ENCODE measurements at places on chromosomes 5 and 9.

- peaks cover 3% of the 10 kb centered on the region for H3K27me3 ChIP-seq
- no peak for DNase-seq
- no peaks in the 10 kb centered on the region for H3K36me3 ChIP-seq
- H3K27ac ChIP-seq: no peak overlapping the region
- H3K4me1 ChIP-seq: peaks cover 5% of the 10 kb centered on the region
Observed at GRCh38 chr5:6847870-6848269, 134.6 kb downstream of the TENT4A start.

DNA sequence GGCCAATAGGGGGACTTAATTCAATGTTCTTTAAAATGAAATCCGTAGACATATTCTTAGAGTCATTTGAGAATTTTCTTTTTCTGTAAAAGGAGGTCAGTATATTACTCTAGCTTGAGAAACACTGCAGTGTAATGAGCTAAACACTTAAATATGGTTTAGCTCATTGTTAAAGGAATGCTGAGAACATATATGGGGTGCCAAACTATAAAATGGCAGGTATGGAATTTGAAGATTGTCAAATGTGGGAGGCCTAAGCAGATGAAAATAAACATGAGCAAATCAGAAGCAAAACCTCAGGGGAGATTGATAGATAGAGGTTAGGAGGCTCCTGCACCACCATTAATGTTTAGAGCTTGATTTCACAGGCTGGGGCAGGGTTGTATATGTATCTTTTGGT, 57.9 kb downstream of the STX17 start:
- no peaks in the 10 kb centered on the region for H3K4me1 ChIP-seq
- peaks cover 30% of the 10 kb centered on the region for H3K36me3 ChIP-seq
- no peak for DNase-seq

- no peak for DNase-seq
- H3K4me3 ChIP-seq: no peak overlapping the region
- no peak overlapping the region for H3K27ac ChIP-seq
- peaks cover 30% of the 10 kb centered on the region for H3K4me1 ChIP-seq
- H3K36me3 ChIP-seq: no peaks in the 10 kb centered on the region
Observed at GRCh38 chr9:122090287-122090883, 2.7 kb downstream of the TTLL11 start.

DNA sequence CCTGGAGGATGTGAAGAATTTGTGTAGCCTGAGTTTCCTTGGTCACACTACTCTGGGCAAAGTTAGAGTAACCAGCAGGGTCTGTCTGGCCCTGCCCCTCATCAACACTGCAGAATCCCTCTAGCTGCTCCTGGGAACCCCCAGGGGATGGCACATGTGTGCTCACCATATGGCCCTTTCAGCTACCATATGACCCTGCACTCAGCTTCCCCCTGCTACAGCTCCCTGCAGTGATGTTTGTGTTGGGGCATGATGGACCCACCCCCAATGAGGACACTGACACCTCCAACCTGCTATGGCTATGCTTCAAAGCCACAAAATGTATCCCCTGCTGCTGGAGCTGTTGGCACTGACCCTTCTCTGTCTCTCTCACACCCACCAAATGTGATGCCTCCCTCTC, 152.7 kb downstream of the SNX18 start:
- H3K36me3 ChIP-seq: peaks cover 26% of the 10 kb centered on the region
- H3K27ac ChIP-seq: peak overlapping the region; percentile 68
- DNase-seq: no peak
- H3K27me3 ChIP-seq: no peaks in the 10 kb centered on the region

DNA sequence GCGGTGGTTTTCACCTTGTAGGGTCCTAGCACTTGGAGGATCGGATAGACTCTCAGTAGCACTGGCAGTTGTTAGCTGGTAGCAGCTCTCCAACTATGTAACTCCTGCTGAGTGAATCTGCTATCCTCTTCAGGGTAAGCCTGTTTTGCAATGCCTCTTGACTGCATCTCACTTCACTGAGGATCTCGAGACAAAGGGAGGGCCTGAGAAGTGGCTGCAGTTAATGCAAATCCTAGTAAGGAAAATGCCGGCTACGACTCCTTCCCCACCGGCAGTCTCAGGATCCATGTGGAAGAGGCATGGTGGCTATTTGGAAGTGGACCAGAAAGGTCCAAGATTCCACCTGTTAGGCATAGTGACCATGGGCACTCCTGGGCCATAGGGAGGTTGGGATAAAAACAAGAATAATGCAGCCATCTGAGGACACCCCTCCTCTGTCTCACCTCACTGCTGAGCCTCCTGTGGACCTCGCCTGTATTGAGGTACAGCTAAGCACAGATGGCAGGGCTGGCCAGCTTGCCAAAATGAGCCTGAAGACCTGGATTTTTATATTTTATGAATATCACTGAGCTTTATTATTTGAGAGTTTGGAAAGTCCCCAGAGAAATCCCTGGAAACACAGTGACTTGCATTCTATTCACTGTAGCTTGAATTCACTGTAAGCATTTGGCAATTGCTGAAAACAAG, 146.0 kb downstream of the LIFR start:
- H3K4me3 ChIP-seq: no peak overlapping the region
- DNase-seq: no peak
- no peaks in the 10 kb centered on the region for H3K4me1 ChIP-seq
- peaks cover 4% of the 10 kb centered on the region for H3K27me3 ChIP-seq
- no peak overlapping the region for H3K27ac ChIP-seq
- H3K36me3 ChIP-seq: no peaks in the 10 kb centered on the region

DNA sequence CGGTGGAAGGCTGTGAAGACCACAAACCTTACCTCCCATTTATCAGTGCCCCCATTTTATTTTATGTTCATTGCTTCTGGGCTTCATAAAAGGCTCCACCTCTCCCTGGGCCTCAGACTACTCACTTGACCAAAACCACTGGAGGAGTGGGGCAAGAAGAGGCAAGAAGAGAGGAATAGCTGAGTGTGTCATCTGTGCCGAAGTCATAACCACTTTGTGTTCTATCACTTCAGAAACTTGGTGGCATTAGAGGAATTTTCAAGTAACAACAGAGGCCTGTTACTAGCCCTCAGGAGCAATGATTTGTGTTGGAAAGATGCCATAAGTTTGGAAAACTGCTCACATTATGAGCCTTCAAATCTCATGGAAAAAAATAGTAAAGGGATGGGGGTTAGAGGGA, 88.7 kb upstream of the PIK3R1 start:
- no peak overlapping the region for H3K27ac ChIP-seq
- no peak for DNase-seq
- peaks cover 17% of the 10 kb centered on the region for H3K4me1 ChIP-seq
- no peak overlapping the region for H3K4me3 ChIP-seq

DNA sequence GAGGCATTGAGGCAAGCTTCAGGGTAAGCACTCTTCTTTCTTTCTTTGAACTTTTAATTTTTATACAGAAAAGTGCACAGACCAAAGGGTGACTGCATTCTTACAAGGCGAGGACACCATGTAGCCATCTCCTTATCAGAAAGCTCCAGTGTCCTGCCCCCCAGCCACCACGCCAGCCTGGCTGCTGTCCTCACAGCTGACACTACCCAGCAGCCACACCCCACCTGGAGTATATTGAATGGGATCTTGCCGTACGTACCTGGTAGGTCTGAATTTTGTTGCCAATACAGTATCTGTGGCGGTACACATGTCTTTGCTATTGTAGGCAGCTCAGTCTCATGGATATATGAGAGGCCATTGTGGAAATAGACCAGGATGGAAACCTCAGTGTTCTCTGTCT, 284.0 kb upstream of the IRX2 start:
- no peaks in the 10 kb centered on the region for H3K4me1 ChIP-seq
- no peak overlapping the region for H3K27ac ChIP-seq
- no peak overlapping the region for H3K4me3 ChIP-seq
- H3K27me3 ChIP-seq: no peaks in the 10 kb centered on the region
- DNase-seq: no peak
- no peaks in the 10 kb centered on the region for H3K36me3 ChIP-seq

DNA sequence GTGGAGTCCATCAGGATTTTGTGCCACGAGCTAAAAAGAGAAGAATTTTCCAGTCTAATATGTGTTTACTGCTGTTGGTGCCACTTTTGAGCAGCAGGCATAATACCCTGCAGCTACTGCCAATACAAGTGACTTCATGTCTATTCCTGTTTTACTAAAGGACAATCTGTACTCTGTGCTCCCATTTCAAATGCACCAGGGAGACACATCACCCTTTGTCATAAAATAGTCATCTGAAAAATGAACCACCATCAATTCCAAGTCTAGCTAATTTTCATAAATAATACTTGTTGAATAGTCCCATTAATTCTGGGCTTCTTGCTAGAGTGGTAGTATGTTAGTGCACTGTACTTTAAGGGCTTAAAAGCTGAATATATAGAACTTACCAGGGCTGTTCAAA, 8.9 kb upstream of the PKD2L2 start:
- DNase-seq: no peak
- H3K27me3 ChIP-seq: no peaks in the 10 kb centered on the region
- H3K4me3 ChIP-seq: no peak overlapping the region

DNA sequence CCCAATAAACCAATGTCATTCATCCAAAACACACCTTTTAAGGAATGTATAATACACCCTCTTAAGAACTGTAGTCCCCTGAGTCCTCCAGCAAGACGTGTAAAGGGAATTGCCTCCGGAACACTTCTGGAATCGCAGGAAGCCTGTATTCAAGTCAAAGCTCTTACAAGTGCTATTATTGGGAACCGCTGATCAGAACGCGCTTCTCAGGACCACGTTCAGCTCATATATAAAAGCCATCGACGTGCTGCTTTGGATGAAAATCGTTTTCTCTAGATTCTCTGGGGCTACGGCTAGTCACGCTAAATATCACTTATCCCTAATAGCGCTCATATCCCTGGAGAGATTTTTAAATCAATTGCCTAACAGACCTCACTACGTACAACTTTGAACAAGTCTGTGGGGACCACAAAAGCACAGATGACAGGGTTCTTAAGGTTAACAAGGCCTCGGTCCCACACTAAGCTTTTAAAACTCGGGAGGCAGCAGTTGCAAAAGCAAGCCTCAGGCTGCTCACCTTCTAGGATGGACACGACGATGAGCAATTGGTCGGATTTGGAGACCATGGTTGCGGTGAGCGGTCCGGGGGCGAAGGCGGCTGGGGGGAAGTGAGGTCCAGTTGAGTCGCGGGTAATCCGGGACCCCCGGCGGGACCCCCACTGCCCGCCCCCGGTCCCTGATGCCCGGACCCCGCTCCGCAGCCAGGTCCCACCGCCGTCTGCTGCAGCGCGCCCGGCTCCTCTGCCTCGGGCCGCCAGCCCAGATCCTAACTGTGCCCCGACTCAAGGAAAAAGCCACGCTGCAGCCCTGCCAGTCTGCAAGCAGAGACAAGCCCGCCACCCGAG, 548 bp downstream of the CEP120 start:
- H3K27ac ChIP-seq: no peak overlapping the region
- DNase-seq: peak; percentile 36
- H3K4me1 ChIP-seq: peaks cover 23% of the 10 kb centered on the region
- H3K4me3 ChIP-seq: no peak overlapping the region
- no peaks in the 10 kb centered on the region for H3K27me3 ChIP-seq

GRCh38 chr5:112127861-112128260, 291.2 kb downstream of the EPB41L4A start:
- H3K4me3 ChIP-seq: no peak overlapping the region
- DNase-seq: no peak
- no peaks in the 10 kb centered on the region for H3K4me1 ChIP-seq
- no peaks in the 10 kb centered on the region for H3K36me3 ChIP-seq
